ENCODE measurements at places on chromosomes 6 and 20.
A peak's percentile ranks its signal among the peaks of the same experiment; 100 is the strongest.

DNA sequence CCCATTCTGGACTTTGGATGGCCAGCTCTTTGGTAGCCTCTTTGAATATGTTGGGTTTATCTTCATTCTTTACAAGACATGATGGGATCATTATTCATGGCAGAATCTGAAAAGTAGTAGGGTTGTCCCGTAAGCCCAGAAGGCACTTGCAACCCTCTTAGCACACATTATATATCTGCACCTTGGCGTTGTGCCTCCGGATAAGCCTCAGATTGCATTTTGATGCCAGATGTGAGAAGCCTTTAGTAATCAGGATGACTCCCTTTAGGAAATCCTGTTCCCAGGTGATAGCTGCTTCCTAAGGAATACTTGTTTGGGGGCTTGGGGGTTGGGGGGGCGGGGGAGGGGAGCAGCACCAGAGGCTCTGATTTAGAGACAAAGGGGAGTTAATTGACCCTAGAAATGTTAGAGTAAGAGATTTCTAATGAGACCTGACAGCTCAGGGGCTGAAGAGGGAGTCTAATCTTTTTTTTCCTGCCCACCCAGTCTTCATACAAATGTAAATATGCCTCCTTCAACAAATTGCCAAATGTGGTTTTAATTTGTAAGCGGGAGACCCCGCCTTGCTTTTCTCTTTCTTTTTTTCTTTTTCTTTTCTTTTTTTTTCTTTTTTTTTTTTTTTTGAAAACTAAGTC is 55.1 kb downstream of the JAG1 start:
- DNase-seq = no peak

DNA sequence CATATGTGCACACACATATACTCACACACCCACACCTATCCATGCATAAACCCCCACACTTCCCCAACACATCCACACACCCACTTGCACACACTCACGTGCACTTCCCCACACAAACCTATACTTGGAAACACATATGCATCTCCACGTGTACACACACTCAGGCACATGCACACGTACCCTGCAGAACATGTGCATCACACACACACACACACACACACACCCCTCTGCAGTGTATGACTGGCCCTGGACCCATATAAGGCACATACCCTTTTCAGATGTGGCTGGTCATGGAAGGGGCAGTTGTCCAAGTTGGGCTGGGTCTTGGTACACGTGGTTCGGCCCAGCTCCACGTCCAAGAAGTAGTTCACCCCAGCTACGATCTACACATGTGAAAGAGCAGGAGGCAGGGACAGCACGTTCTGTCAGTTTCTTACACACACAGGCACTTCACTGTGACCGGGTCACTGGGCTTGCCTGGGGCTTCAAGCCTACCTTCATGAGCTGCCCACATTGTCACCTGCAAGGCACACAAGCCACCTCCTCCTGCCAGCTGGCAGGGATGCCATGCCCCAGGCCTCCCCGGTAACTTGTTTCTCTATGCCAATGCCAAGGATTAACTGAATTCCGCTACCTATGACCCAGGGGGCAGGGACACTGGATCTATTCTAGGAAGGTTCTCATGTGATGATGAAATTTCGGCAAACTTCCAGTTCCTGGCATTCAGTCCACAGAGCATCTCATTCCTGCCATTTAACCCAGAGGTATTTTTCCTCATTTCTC is 2.6 kb downstream of the CST3 start:
- DNase-seq = no peak

- DNase-seq = peak; percentile 50
These were observed 18.2 kb downstream of the GPX5 start for GRCh38 chr6:28543651-28544610.

DNA sequence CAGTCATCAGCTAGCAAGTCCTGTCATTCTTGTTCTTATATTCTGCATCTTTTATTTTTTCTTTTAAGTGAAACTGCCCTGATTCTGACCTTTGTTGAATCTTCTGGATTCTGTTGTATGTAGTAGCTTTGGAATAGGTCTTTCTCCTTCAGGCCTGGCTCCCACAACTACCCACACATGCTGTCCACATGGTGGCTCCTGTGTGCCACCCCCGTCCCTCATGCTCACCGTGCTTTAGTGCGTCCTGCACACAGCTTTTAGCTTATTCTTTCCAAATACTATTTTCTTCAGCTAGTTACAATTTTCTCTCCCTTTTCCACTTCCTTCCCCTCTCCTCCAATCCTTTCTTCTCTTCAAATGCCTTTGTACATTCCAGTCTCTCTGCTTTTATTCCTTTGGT is 61.8 kb downstream of the CTNNBL1 start:
- no peak for DNase-seq

DNA sequence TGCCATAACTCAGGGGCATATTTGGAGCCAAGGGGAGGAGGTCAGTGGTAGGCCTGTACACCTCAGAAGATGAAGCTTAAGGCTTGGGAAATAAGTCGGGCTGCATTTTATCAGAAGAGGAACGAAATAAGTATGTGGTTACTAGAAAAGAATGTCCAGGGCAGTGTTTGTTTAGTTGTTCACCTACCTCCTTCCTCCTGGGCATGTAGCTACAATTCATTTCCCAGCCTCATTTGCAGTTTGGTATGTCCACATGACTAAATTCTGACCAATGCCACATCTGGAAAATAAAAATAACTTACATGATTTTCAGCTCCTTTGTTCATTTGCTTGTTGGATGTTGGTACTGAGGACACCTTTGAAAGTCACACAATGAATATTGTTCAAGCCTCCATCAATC is 294.5 kb upstream of the RGS17 start:
- DNase-seq = no peak

DNA sequence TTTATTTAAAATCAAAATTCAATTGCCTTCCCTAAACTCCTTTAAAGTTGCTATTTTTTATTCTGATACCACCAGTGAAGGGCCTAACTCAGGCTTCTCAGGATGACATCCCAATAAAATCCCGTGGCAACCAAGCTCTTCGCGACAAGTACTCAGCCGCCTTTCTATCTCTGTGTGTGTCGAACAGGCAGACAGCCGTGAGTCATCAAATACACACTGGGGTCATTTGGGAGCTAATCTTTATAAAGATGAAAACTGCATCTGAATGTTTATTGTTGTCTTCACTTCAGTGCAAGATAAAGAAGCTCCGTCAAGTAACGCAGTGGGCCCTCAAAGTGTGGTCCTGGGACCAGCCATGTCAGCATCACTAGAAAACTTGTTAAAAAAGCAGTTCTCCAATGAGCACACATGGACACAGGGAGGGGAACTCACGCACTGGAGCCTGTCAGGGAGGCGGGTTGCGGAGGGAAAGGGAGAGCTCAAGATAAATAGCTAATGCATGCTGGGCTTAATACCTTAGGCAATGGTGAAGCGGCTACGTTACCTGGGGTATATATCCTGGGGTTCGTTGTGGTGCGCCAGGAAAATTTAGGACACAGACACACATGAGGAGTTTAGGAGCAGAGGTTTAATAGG is 119.3 kb downstream of the RNF144B start:
- DNase-seq = no peak

DNA sequence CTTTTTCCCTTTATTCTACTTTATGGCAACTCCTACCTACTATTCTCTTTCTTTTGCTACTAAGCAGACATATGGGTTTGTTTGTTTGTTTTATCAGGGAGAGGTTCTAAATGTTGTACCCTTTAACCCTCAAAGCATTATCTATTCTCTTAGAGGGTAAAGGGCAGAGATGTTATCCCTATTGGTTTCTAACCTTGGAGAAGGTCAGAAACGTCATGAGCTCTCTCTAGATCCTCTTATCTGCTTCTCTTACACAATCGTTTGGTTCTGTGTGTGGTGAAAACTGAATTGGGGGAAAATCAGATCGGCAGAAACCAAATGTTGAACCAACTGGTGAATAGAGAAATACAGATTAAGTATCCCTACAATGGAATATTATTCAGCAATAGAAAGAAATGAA is 6.4 kb upstream of the MPC1 start:
- DNase-seq = no peak

DNA sequence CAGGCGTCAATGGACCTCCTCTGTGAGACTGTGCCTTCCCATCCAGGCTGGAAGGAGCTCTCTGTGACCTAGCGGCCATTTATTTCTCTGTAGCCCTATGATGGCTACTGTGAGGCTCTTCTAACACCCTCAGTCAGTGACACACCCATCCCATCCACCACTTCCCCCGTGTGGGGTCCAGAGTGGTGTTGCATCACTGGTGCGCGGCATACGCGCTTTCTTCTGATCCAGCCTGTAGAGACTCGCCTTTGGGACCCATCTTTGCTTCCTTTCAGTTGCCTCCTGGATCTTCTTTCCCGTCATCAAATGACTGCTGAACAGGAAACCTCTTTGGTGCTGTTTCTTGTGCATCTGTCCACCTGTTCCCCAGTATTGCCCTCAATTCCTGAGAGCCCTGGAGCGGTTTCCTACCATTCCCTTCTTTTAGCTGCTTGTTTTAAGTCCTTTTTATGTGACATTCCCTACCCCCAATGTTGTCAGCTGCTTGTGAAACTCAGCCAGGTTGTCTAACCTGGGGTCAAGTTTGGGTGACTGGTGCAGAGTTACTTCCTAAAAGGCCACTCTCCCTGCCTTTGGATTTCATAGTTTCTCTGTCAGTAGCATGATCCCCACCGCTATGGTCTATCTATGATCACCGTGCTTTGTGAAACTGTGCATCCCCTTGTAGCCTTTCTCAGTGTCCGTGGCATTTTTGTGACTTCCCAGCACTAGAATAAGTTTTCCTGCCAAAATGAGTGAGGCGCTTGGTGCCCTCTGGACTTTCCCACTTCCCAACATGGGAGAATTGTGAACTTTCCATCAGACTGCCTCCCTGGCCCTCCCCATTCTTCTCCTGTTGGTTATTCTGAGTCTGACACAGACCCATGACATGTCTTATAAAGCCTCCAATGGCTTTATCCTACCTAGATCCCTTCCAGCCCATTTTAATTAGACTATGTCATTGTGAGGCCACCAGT is 5.7 kb downstream of the PRR3 start:
- no peak for DNase-seq

GRCh38 chr20:11372876-11373790 is 544.6 kb upstream of the BTBD3 start:
- no peak for DNase-seq

- DNase-seq = no peak
These were observed 54.8 kb upstream of the KCNG1 start for GRCh38 chr20:51077686-51078060.

GRCh38 chr6:157712585-157713295 is 110.3 kb upstream of the SNX9 start:
- DNase-seq = no peak

DNA sequence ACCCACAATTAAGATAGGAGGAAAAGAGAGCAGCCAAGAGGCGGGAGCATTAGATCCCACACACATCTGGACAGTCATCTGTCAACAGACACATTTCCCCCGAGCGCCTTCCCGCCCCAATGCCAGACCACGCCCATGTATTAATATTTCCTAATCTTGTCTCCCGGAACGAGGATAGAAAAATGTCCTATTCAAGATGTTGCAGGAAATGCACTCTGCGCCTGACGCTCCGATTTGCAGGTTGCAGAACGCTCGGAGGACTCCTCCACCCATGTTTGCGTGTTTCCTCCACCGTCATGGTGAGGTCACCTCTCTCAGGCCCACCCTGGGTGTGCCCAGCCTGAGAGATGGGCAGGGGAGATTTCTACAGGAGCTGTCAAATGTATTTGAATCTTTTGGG is 215.2 kb downstream of the TAF4 start:
- DNase-seq = no peak

GRCh38 chr6:124131779-124132178 is 328.1 kb downstream of the NKAIN2 start:
- no peak for DNase-seq

GRCh38 chr6:151209071-151209831 is 30.5 kb upstream of the AKAP12 start:
- no peak for DNase-seq

GRCh38 chr20:25408170-25408547 is 686 bp downstream of the GINS1 start:
- DNase-seq = no peak

- DNase-seq = no peak
These were observed 416.8 kb upstream of the SPTLC3 start for GRCh38 chr20:12591949-12592470.

DNA sequence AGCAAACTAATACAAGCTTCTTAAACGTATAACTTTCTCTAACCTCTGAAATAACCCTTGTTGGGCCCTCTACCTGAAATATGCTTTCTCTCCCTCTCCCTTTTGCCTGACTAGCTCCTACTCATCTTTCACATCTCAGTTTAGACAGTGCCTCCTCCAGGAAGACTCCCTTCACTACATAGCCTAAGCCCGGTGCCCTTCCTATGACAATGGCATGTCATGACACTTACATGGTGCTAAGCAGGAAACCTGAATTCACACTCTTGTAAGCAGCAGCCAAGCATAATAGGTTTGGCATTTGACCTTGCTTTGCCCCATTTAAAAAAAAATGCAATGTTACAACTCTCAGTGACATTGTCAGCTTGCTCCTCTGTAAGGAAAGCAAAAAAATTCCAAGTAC is 33.1 kb upstream of the FBXL4 start:
- DNase-seq = no peak

DNA sequence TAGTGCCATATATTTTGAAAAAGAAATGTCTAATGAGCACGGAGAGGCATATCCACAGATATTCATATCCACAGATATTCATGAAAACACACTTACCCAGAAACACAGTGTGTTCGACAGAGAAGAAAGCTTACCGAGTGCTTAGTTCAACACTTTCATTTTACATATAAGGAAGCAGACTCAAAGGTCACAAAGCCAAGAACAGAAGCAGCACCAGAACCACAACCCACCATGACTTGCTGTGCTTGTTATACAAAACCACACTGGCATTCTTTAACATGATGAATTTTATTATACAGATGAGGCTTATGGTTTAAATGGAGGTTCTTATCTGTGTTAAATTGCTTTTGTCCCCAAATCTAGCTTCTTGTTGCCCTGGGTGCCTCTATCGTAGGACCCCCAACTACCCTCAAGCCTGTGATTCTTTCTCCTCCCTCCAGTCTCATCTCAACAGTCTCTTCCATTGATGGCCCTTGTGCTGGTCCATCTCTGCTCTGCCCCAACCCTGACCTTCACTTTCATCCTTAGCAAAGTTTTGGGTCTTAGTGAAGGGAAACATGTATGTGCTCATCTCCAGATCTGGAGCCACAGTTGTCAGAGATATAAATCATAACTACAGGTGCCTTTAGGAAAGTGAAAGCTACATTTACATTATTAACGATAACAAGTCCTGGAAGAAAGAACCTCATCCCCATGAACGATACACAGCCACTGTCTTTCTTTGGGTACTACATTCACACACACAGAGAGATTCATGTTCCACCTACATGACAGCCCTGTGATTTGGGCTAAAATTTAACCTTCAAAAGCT is 40.0 kb downstream of the SF3B5 start:
- DNase-seq = peak; percentile 51

DNA sequence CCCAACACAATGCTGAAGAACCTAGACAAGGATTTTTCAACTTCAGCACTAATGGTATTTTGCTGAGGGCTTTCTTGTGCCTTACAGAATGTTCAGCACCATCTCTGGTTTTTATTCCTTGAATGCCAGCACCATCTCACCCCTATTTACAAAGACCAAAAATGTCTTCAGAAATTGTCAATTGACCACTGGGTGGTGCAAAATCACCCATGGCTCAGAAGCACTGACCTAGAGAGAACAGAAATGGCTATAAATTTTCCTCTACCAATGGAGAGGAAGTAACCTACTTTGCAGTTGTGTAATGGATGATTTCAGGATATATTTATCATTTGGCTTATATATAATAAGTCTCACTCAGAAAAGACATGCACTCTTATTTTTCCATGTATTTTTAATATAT is 431.0 kb upstream of the IRAK1BP1 start:
- DNase-seq = no peak

GRCh38 chr6:135465307-135465706 is 32.2 kb downstream of the AHI1 start:
- no peak for DNase-seq

- DNase-seq = peak; percentile 43
These were observed 57.9 kb downstream of the SYNJ2 start for GRCh38 chr6:158039571-158040050.

All from stimulated activated CD8-positive, alpha-beta memory T cell treated with anti-CD3 and anti-CD28 coated beads, Interleukin-4, amount 100 ng/mL, for 48 hours (primary cell).